ENCODE measurements at places on chromosomes 16 and 17.

DNA sequence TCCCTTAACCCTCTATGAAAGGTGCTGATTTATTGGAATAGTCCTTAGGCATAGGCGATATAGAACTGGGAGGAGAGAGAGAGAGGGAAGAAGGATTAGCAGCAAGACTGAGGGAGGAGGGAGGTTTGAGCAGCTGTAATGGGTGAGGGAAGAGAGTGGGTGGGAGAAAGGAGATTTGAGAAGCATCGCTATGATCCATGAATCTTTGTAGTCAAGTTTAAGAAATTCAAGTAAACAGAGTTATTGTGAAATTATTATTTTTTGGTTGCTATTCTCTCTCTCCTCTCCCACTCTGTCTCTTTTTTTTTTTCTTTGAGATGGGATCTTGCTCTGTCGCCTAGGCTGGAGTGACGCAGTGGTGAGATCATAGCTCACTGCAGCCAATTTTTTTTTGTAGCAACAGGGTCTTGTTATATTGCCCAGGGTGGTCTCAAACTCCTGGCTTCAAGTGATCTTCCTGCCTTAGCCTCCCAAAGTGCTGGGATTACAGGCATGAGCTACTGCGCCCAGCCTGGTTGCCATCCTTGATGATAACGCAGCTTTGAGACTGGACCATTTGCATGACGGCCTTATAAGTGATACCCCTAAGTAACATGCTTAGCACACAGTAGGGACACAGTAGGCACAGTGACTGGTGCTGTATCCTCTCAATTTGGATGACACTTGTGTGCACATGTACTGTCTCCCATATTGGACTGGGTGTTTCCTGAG lies 21.0 kb upstream of the TNS4 start:
- DNase-seq = no peak

DNA sequence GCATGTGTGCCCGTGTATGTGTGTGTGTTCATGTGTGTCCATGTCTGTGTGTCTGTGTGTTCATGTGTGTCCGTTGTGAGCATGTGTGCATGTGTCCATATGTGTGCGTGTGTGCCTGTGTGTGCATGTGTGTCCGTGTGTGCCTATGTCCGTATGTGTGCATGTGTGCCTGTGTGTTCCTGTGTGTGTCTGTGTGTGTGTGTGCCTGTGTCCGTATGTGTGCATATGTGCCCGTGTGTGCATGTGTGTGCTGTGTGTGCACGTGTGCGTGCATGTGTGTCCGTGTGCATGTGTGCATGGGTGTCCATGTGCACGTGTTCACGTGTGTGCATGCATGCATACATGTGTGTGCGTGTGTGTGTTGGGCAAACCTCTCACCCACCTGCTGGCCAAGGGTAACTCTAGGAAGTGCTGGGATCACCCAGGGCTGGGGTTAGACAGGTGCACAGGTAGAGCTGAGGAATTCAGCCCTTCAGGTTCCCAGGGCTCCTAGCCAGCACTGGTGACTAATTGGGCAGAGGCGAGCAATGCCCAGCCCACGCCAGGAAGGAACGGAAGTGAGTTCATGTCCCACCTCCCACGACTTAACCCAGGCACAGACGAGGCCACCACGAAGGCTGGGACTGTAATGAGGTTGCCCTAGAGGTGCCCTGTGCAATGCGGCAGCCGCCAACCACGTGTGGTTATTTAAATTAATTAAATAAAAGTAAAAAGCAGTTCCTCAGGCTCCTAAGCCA lies 8.2 kb upstream of the CSNK1D start:
- no peak for DNase-seq

DNA sequence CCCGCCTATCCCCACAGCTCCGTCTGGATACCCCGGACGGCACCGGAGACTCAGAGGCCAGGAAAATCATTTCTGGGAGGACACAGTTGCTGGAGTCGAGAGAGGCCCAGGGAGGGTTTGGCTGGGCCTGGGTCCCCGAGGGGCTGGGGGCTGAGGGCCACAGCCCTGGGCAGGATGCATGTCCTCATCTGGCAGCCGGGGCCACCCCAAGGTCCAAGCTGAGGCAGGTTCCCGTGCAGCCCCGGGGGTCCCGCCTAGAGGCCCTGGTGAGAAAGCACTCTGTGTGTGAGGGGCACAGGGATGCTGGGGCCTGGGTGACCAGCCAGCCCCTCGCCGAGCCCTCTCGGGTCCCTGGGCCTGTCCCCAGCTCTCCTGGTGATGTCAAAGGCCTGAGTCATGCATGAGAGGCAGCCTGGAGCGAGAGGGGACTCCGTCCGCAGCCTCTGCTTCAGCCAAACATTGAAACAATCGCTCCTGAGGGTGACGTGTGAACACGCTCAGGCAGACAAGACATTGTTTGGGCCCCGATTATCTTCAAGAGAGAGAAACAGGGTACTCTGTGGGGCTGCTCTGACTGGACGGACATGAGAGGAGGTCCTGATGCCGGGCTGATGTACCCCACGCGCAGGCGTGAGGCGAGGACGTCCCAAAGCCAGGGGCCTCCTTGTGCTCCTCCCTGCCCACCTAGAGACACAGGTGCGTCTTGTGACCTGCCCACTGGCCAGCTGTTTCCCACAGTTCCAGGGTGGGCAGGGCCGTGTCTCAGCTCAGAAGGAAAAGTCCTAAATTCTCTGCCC lies 25.8 kb upstream of the C1QTNF8 start:
- DNase-seq = no peak

DNA sequence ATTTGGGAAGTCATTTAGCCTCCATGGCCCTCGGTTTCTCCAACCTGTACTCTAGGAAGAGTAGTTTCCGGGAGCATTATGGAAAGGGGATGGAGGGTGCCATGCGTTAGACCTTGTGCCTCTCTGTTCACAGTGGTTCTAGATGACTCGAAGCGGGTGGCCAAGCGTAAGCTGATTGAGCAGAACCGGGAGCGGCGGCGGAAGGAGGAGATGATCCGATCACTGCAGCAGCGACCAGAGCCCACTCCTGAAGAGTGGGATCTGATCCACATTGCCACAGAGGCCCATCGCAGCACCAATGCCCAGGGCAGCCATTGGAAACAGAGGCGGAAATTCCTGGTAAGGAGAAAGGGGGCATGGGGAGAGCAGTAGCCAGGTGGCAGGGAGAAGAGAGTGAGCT lies 15.9 kb downstream of the NR1D1 start:
- no peak for DNase-seq

DNA sequence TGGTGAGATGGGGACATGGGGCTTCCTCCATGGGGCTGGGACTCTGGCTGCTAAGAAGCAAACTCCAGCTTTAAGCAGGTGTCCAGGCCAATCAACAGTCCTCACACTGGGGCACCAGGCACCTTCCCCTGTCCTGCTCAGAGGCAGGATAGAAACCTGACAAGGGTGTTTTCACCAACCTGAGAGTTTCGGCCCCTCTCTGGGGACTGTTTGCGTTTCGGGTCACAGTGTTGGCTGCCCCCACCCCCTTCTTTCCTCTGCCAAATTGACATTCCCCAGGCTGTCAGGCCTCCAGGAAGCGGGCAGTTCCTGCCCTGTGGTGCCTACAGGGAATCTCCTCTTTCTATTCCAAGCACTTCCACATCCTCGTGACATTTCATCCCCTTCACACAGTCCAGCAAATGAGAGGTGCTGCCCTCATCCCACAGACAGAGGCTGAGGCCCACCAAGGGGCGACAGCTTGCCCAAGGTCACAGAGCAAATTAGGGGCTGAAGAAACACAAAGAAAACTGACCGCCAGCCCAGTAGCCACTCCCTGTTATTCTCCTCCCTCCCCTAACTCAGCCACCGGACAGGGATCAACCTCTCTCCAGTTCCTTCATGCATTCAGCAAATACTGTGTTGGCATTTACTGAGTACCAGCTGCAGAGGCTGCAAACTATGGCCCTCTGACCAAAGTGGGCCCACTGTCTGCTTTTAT lies 38.0 kb downstream of the MMP15 start:
- DNase-seq = no peak

DNA sequence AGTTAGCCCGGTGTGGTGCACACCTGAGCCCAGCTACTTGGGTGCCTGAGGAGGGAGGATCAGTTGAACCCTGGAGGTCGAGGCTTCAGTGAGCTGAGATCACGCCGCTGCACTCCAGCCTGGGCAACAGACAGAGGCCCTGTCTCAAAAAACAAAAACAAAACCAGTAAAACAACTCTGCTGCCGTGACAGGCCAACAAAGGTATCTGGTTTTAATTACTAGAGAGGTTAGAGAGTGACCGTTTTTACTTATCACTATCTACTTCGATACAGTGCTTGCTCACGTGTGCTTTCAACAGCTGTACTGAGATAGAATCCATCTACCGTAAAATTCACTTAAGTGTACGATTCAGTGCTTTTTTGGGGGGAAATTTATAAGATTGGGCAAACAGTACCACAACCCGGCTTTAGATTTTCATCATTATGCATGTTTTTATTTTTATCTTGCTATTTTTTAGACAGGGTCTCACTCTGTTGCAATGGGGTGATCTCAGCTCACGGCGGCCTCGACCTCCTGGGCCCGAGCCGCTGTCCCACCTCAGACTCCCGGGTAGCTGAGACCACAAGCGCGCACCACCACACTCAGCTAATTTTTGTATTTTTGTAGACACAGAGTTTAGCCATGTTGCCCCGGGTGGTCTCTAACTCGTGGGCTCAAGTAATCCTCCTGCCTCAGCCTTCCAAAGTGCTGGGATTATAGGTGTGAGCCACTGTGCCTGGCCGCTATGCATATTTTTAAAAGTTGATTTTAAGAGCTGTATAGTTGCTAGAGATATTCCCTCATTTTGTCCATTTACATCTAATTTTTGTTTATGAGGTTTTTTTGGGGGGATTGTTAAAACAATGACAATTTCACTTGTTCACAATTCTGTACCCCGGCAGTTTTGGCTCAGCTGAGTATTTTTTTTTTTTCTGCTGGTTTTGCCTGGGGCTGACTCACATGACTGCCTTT lies 30.9 kb downstream of the SERPINF1 start:
- no peak for DNase-seq

DNA sequence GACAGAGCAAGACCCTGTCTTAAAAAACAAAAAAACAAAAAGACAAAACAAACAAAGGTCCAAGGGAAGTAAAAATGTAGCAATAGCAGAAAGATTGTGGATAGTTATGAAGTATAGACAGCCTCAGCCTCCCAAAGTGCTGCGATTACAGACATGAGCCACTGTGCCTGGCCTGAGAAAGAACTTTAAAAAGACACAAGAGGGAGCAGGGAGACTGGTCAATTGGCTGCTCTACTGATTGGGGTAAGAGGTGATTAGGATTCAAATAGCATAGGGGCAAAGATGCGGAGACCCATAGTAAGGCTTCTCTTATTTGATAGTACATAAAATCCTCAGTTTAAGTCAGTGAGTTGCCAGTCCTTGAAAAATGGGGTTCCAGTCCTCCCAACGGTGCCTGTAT lies 518.2 kb upstream of the GOT2 start:
- DNase-seq = no peak

- DNase-seq = no peak
Observed at GRCh38 chr17:8835106-8835505, 32.4 kb downstream of the PIK3R6 start.

DNA sequence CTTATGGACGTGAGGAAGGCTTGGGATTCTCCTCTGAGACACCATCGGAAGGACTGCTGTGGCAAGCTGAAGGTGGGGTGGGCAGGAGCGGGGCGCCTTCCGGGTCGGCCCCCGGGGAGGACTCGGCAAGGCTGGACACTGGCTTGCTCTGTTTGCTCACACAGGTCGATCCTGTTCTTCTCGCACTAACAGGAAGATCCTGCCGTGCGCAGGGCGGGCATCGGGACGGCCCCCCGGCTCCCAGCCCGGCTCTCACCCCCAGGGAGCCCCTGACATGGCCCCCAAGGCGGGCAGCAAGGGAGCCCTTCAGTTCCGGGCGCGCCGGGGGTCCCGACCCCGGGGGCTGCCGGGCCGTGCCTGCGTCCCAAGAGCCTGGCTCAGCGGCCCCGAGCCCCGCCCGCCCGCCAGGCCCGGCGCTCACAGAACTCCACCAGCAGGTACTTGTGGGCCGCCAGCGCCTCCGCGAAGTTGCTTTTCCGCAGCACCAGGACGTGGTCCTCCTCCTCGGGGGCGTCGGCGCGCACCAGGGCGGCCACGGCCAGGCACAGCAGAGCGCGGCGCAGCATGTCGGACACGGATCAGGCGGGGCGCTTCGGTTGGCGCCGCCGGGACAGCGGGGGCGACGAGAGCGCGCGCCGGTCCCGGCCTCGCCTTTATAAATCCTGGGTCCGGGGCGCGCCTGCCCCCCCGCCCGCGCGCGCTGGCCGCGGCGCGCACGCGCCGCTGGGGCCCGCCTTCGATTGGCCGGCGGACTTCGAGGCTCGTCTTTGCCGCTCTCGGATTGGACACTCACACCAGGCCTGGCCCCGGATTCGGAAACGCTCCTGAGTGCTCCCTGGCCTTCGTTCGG lies at the start of gene P4HB:
Gene P4HB, minus strand, starts transcription at position 630 of the 850 bp plus-strand sequence. Its CDS starts 64 bp downstream, at position 566.
- no peak for DNase-seq

GRCh38 chr17:80491478-80492342 lies 15.3 kb upstream of the NPTX1 start:
- no peak for DNase-seq

DNA sequence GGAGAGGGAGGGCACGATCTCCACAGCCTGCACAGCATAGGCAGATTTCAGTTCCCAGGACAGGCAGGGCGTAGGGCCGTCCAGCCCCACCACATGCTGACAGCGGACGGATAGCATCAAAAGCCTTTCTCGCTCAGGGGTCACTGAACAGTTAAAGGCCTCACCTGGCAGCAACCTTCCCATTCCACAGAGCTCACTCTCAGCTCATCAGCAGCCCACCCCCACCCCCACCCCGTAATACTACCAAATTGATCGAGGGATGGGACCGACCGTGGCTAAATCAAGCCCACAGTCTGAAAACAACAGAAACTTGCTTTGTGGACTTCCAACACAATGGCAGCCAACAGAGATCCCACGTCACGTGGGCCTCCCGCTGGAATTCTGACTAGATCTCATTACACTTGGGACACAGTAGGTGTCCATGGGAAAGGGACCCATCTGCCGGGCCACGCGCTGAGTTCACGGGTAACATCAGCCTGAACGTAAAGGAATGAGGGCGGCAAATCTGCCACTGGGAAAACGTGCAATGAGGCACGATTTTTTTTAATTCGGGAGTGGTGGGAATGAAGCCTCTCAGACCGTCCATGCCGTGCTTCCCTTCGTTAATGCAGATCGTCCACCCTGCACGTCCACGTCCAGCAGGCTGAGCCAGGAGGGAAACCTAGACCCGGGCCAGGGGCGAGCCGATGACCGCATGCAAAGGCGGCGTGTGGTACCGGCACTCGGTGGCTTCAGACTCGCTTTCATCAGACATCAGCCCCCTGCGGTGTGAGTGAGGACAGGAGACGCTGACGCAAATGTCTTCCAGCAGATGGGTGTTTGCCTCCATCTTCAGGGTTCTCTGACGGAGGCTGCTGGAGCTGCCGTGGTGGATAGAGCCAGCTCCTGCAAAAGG lies 92.1 kb downstream of the TBC1D16 start:
- DNase-seq = no peak
